ENCODE measurements at places on chromosomes 12 and 14. TPM values are rescaled to one million over a fixed set of nuclear protein-coding genes. Genes with fewer than 3 reads are reported as not detected.

PROX2 gene
- total RNA-seq, result not detected

CD27 gene
- total RNA-seq, result not detected

KCNC2 gene
- not detected for total RNA-seq

MGP gene
- 0.72 TPM for total RNA-seq

TMEM253 gene
- not detected for total RNA-seq

TOGARAM1 gene
- 3.4 TPM for total RNA-seq

PAH gene
- 0.36 TPM for total RNA-seq

MYF6 gene
- 0.07 TPM for total RNA-seq

GRCh38 chr12:70637303-70638085 lies at the start of gene PTPRB:
PTPRB (minus strand) TSS chr12:70637429; CDS start chr12:70637395, 34 bp downstream.
- no peak for DNase-seq

GRCh38 chr14:37185670-37186069 lies 12.1 kb upstream of the MIPOL1 start:
- DNase-seq, result no peak

GRCh38 chr12:12704593-12705230 lies 8.7 kb upstream of the GPR19 start:
- DNase-seq, result peak; percentile 56

- no peak for DNase-seq
Measured at GRCh38 chr14:104559028-104559803, 20.3 kb upstream of the C14orf180 start.

GRCh38 chr12:130401703-130402102 lies 64.0 kb downstream of the PIWIL1 start:
- no peak for DNase-seq

- DNase-seq, result no peak
Measured at GRCh38 chr12:62006076-62006732, 254.0 kb upstream of the USP15 start.

DNA sequence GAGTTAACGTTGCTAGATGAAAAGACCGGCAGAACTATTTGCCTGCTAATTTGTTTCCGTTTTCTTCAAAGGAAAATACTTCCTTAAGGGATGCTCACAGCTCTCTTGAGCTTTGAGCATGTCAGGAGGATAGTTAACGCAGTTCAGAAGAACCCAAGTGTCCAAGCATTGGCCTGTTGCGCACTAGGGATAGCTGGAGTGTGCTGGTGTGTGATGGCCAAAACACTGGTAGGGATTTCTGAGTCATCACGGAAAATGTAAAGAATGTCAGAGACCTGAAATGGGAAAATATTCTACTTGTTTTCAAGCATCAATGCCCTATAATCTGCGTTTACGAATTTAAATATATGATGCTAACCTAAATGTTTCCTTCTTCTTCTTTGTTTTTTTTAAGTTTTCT lies 97.8 kb downstream of the VRK1 start:
- no peak for DNase-seq

GRCh38 chr14:59836116-59836515 lies 34.5 kb downstream of the RTN1 start:
- peak; percentile 10 for DNase-seq

DNA sequence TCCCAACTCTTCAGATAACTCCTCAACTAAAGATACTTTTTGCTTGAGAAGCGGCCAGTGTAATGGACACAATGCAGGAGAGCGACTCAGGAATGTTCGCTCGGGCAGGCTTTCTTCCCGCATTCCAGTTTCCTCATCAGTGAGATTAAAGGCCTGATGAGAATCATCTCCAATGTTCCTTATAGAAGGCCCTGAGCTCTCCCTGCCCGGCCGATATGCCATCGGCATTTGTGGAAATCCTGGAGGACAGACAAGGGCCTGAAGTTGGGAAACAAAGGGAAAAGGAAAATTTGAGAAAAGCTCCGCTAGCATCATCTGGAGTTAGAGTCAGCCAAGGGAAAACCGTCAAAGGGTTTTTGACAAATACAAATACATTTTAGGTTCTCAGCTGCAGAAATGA lies 38.0 kb upstream of the FOXN3 start:
- no peak for DNase-seq

- no peak for DNase-seq
Measured at GRCh38 chr12:68286396-68286795, 33.0 kb upstream of the IL22 start.

- DNase-seq, result no peak
Measured at GRCh38 chr12:89863968-89864367, 155.3 kb upstream of the ATP2B1 start.

DNA sequence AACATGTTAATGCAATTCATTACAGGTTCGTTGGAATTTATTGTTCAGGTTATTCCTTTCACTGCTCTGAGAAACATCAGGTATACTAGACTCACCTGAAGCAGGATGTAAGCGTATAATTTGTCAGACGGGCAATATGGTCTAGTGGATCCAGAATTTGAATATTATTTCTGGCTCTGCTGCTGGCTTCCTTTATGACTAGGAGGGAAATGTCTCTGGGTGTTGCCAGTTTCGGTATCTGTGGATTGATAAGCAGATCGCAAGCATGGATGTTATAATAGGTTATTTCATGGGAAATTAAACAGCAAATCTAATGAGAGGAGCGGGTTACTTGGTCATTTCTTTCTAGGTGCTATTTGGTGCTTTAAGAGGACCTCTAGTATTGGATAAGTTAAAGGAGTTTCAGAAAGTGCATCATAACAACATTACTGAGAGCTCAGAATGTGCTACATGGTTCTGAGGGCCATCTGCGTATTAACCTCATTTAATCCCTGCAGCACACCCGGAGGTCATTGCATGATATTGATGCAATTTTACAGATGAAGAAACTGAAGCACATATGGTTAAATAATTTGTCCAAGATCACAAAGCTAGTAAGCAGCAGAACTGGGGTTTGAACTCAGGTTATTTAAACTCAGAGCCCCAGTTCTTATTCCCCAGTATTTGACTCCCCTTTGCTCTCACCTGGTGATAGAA lies 47.3 kb upstream of the BCAT1 start:
- no peak for DNase-seq

- no peak for DNase-seq
Measured at GRCh38 chr12:56932867-56933266, 1.3 kb downstream of the SDR9C7 start.

- DNase-seq, result no peak
Measured at GRCh38 chr14:20435582-20436362, at the start of gene KLHL33. KLHL33 (minus strand) TSS chr14:20436166; CDS start chr14:20435811, 355 bp downstream.

DNA sequence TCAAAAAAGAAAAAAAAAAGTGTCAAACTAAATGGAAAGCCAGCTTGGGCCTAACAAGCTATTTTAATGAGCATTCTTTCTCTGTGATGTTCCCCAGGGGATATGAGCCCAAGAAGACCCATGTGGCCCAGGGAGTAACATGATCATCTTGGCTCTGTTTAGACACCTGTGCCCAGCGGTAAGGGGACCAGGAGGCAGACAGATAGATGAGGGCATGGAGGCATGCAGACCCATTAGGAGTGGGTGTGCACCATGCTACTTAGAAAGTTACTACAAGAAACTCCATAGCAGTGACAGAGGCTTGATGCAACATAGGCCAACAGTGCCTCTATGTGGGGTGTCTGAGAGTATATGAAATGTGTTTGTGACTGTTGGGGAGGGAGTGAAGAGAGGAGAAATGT lies 3.1 kb upstream of the CREBL2 start:
- no peak for DNase-seq

DNA sequence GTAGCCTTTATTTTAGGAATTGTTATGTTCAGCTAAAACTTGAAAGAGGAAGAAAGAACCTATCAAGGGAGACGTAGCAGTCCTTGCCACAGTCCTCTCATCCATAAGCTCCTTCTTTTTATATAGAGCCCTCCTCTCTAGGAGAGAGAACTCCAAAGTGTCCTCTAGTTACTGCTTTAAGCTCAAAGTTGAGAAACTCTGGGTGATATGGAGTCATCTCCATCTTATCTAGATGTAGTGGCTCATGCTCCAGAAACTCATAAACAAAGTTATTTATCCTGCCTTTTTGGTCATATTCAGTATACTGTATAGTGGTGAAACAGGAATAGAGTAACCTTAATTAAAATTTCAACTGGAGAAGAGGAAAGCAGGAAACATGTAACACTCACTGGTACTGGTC lies 90.4 kb upstream of the ATF7IP start:
- DNase-seq, result no peak

- DNase-seq, result no peak
Measured at GRCh38 chr12:105935106-105935505, 203.6 kb downstream of the NUAK1 start.

DNA sequence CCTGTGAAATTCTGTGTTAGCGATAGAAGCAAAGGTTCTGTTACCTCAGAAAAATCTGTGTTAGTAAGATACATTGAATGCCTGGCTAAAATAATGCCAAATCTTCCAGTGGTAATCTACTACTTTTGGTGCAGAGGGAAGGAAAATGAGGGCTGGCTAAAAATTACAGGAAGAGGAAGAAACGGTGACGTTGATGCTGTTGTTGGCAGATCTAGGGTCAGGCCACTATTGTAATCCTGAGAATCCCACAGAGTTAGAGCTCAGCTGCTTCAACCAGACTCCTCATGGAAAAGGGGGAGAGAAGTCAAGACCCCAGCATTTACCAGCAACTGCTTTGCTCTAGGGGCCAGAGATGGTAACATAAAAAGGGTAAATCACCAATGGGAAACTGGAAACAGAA lies 145.1 kb downstream of the PPM1H start:
- no peak for DNase-seq

DNA sequence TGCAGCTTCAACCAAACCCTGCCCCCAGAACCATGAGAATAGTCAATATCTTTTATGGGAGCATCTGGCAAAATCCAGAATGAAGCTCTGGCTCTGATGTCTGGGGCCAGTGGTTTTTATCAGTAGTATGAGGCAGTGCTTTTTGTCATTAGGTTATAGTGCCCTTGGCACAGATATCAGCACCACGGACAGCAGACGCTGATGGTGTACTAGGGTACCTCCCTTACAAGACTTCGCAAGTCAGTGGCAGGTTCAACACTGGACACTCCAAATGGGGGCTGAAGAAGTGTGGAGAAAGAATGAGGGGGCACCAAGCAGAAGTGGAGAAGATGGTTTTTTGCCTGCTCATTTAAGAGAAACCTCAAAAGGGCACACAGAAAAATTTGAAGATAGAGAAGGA lies 68.2 kb upstream of the E2F7 start:
- peak; percentile 39 for DNase-seq

- no peak for DNase-seq
Measured at GRCh38 chr12:32947206-32948067, 50.9 kb upstream of the PKP2 start.
